ENCODE measurements at places on chromosomes 12 and 14.

- DNase-seq = peak; percentile 85
Measured at GRCh38 chr14:61894452-61895077, 132.3 kb downstream of the SNAPC1 start.

GRCh38 chr14:23172096-23172495, 11.4 kb downstream of the SLC7A8 start:
- no peak for DNase-seq

- no peak for DNase-seq
Measured at GRCh38 chr12:115088995-115089841, 405.2 kb upstream of the TBX3 start.

DNA sequence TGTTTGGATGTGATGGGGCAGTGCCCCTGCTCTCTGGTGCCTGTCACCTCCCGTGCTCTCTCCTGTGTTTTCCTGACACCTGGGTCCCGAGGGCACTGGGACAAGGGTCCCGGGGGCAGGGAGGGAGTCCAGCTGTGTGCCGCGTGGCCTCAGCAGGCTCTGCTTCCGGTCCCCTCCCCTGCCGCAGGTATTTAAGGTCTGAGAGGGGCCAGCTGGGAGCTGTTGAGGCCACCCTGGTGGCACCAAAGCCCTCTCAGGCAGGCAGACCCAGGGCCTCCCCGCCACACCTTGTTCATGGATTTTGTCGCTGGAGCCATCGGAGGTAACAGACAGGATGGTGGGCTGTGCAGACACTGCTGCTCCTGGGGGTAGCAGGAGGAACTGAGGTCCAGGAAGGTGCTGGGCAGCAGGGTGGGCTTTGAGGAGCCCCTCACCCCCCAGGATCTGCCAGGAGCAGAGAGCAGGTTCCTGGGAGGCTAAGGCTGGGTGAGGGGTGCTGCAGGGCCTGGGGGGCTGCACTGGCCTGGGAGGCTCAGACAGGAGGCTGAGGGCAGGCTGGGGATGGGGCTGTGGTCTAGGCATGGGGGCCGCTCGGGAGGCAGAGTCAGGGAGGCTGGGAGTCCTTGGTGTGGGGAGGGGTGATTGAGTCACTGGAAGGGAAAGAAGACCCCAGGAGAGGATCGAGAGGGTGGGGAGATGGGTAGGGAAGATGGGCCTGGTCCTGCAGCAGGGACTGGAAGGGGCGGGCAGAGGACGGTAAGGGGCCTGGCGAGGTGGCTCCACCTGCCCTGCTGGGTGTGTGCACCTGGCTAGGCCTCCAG, at the start of gene SLC25A47:
TSS of gene SLC25A47 (plus strand) at position 219 of the 821 bp plus-strand sequence. CDS start at position 295, 76 bp downstream.
- DNase-seq = no peak

GRCh38 chr12:77742631-77743030, 88.1 kb upstream of the NAV3 start:
- DNase-seq = no peak

DNA sequence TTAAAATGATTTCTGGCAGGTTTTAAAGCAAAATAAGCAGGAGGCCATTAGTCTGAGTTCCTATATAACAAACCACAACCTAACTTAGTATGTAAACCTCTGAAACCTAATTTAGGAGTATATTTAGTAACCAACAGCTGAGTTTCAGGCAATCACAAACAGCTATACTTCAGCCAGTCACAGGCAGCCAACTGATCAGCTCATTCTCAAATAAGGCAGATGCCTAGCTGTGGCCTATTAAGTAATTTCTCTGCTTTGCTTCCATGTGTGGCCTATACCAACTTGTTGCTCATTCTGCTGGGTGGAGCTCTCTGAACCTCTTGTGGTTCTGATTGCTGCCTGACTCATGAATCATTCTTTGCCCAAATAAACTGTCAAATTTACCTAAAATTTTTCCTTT, 408.9 kb upstream of the FBXO33 start:
- DNase-seq = no peak

GRCh38 chr12:33480366-33480765, 40.7 kb upstream of the SYT10 start:
- no peak for DNase-seq

- no peak for DNase-seq
Measured at GRCh38 chr12:14572401-14572800, 4.7 kb upstream of the PLBD1 start.

DNA sequence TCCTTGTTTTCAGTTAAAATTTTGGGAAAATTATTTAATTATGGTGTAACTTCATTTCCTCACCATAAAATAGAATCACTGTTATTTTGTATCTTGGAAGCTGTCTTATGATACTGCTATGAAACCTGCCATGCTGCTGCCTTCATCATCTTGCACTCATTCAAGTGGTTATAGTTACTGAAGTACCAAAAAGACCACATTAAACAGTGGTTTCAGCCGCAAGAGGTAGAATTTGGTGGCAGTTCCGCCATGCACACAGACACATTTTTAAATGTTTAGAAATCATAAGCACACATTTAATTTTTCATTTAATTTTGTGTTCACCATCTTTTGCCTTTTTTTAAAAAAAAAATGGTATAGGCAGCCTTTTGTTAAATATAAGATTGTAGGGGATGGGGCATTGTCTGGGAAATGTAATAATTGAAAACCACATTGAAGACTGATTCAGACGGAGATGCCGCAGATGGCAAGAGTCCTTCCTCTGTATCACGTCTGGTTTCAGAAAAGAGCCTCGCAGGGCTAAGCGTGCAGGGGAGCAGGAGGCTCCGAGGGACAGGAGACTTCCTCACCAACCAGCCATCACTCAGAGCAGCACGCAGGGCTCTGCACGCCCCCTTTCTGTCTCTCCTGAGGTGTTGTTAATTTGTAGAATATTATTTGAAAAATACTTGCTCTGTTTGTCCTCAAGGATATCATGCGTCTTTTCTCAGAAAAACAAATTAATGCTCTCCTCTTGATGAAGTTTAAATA, 115.2 kb upstream of the PELI2 start:
- no peak for DNase-seq

DNA sequence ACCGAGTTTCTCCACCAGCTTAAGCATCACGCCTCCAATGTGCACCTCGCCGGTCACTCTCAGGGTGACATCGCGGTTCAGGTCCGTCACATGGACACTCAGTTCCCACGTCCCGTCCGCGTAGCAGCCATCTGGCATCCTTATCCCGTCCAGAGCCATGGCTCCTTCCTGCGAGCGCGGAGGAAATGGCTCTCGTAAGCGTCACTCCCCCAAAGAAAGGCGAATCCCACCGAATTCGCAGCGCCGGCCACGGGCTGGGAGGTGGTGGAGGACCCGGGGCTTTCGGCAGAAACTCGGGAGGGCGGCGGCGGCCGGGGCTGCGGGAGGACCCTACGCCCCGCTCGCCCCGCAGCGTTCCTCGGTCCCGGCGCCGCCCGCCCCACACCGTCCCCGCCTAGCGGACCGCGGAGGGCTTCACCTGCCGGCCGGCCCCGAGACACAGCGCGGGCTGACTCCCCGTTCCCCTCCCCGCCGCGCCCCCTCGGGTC, 396 bp downstream of the FERMT2 start:
- no peak for DNase-seq

DNA sequence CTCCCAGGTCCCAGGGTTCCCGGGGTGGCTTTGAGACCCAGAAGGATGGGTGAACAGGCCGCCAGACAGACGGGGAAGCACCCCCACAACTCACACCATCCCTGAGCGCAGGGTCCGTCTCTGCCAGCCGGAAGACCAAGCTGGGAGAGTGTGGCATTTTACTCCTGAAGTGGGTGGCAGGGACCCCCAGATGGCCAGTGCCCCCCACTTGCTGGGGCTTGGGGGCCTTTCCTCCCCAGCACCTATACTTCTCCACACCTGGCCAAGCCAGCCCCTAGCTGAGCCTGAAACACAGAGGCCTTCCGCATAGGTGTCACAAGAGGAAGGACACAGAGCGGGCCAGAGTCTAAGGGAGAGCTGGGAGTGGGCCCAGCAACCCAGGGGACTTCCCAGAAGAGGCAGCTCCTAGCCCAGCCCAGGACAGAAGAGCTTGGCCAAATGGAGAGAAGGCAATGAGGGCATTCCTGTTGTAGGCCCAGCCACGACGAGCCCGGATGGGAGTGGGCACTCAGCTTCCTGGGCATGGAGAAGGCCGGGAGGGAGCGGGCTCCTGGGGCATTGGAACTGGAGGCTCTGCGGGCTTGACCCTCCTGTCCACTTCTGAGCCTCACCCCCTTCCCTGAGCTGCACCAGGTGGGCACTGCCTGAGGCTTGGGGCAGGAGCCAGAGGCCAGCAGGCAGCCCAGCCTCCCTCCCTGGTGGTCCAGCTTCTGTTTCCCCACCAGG, 3.3 kb downstream of the AHNAK2 start:
- no peak for DNase-seq

DNA sequence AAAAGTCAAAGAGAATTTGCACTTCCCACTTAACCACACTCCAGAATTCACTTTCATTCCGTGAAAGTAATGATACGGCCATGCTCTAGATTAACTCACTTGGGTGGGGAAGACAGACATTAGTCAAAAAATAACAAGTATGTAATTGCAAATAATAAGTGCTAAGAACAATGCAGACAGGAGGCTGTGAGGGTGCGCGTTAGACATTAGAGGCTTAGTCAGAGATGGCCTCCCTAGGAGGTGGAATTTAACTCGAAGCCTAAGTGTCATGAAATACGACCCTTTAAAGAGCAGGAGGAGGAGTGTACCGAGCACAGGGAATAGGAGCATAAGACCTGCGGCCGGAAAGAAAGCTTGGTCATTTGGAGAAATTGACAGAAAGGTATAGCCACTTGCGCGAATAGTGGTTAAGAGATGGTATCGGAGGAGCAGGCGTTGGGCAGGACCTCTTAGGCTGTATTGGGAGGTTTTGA, 628 bp downstream of the SNRPF start:
- DNase-seq = peak; percentile 13

GRCh38 chr14:56811593-56812363, 1.5 kb upstream of the OTX2 start:
- DNase-seq = no peak

- no peak for DNase-seq
Measured at GRCh38 chr14:31320216-31320615, 100.1 kb downstream of the HEATR5A start.

DNA sequence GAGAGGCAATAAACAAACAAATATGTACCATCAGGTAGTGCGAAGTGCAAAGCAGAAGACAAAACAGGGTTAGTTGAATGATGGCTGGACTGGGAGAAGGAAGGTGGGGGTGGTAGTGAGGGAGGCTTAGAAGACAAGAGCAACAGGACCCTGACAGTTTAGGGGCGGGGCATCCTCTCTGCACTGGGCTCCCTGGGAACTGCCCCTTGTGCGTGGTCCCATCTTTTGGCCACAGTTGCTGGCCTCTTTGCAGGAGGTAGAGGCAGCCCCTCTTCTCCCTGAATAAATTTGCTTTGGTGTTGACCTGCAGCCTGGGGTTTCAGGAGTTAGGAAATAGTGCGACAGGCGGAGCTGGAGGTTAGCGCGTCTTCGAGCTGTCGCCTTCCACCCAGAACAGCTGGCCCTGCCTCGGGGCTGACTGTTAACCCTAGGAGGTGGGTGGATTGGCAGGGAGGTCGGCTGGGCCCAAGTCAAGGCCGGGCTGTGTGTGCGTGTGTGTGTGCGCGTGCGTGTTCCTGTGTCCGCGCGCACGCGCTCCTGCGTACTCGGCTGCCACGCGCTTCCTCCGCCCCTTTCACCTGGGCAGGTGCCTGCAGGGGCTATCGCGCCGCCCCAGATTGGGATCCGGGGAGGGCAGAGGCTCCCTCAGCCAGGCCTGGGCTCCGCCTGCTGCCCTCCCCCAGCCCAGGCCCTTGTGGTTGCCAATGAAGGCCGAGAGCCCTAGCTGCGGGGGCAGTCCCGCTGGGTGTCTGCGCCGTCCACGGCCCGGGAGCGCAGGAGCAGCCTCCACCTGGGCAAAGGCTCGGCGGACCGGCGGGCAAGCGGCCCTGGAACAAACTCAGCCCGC, 180.8 kb downstream of the ADCK1 start:
- DNase-seq = no peak

GRCh38 chr14:22850944-22851764, 14.8 kb downstream of the MMP14 start:
- DNase-seq = peak; percentile 90

DNA sequence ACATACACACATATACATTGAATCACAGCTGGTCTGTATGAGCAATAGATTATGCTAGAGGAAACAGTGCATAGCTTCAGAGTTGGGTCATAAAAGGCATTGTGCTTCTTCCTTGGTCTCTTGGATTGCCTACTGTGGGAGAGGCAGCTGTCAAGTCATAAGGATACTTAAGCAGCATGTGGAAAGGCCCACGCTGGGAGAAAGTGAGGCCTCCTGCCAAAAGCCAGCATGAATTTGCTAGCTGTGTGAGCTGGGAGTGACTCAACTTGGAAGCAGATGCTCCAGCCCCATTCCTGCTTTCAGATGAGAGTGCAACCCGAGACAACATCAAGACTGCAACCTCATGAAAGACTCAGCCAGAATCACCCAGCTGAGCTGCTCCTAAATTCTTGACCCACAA, 311.9 kb upstream of the TBX3 start:
- DNase-seq = no peak

All from GM03348 (cell line).